Ascending aorta (tissue), 2 donors: ENCODE measurements at places on chromosomes 2 and 18.

GRCh38 chr2:128320906-128321771, 2.5 kb upstream of the HS6ST1 start:
- DNase-seq: no peak
- no peak overlapping the region for H3K27ac ChIP-seq
- peak overlapping the region; percentile 74 for H3K4me3 ChIP-seq
- no peaks in the 10 kb centered on the region for H3K27me3 ChIP-seq
- no peaks in the 10 kb centered on the region for H3K36me3 ChIP-seq

DNA sequence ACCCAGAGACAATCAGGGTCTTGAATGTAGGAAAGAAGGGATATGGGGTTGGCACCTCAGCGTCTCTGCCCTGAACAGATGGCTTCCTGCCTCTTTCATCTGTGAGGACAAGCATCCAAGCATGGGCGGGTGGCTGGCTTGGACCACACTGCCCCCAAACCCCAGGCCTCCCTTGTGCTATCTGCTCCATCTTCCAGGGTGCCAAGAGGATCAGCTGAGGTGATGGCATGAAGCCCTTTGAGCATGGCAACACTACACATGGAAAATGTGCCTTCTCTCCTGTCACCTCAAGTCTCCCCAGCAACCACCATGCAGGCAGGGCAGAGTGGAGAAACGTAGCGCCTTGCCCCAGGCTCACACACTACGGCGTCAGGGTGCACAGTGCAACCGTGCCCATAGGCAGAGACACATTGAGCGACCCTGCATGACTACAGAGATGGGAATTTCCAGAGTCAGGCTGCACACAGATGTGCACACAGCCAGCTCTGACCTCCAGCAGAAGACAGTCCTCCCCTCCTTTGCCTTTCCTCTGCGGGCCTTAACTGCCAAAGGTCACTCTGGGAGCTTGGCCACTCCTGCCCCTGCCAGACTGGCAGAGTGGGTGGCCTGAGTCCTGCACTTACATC, 1.5 kb downstream of the KCNIP3 start:
- DNase-seq: no peak
- no peak overlapping the region for H3K4me3 ChIP-seq
- no peaks in the 10 kb centered on the region for H3K27me3 ChIP-seq
- H3K4me1 ChIP-seq: no peaks in the 10 kb centered on the region
- no peaks in the 10 kb centered on the region for H3K36me3 ChIP-seq

GRCh38 chr18:14921547-14921946, 173.6 kb downstream of the ANKRD30B start:
- no peaks in the 10 kb centered on the region for H3K4me1 ChIP-seq
- no peak overlapping the region for H3K4me3 ChIP-seq
- no peaks in the 10 kb centered on the region for H3K27me3 ChIP-seq
- DNase-seq: no peak

- H3K4me1 ChIP-seq: no peaks in the 10 kb centered on the region
- no peaks in the 10 kb centered on the region for H3K36me3 ChIP-seq
- no peak overlapping the region for H3K4me3 ChIP-seq
- no peak overlapping the region for H3K27ac ChIP-seq
- no peaks in the 10 kb centered on the region for H3K27me3 ChIP-seq
Observed at GRCh38 chr2:170235860-170236679, 58.1 kb downstream of the MYO3B start.
